LoVo (cell line): ENCODE measurements at places on chromosomes 6 and 20.

GRCh38 chr20:1802385-1803060, 92.7 kb upstream of the SIRPA start:
- no peak for DNase-seq

- DNase-seq = no peak
These were observed 6.1 kb downstream of the UBE2J1 start for GRCh38 chr6:89346433-89346832.

GRCh38 chr6:167984144-167984719, 13.2 kb upstream of the KIF25 start:
- no peak for DNase-seq

- no peak for DNase-seq
These were observed 35.7 kb downstream of the HBS1L start for GRCh38 chr6:135018941-135019340.

- no peak for DNase-seq
These were observed 1.2 kb downstream of the ZNF335 start for GRCh38 chr20:45970646-45971424.
